ENCODE measurements at places on chromosomes 7 and 10.

GRCh38 chr10:24643679-24644209, 79.9 kb downstream of the ARHGAP21 start:
- no peak for DNase-seq

DNA sequence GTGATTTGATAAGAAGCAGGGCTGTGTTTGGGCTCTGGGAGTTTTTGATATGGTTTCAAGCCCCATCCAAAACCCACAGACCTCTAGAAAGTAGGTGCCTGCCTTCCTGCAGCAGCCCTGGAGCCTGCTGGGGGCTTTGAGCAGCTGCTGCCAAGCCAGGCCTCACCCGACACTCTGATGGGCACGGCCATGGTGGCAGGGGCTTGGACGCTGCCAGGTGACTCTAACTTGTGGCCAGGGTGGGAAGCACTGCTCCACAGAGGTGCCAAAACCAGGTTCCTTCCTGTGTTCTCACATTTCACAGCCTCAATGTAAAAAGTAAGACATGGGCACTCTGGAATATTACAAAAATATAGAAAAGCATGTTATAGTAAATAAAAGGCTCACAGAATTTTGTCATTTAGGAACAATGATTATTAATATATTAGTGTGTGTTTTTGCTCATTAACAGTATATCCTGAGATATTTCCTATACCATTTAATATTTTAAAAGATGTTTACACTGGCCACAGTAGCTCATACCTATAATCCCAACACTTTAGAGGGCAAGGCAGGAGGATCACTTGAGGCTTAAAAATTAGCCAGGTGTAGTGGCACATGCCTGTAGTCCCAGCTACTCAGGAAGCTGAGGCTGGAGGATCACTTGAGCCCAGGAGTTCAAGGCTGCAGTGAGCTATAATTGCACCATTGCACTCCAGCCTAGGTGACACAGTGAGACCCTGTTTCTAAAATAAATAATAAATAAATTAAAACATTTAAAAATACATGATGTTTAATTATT, 95.1 kb downstream of the EGFR start:
- DNase-seq, result no peak

DNA sequence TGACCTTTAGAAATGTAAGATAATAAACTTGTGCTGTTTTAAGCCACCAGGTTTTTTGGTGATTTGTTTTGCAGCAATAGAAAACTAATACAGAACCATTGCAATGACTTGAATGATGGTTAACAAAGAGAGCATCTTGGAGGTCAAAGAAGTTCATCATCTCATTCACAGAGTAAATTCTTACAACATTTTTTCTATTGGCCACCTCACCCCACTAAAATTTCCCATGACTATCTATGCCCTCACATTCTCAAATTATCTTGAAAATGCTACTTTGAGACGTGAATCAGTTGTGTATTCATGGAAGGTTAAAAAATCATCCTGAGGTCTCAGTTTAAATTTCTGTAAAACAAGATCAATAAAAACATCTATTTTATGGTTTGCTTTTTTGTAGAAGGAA, 754.2 kb downstream of the SORCS1 start:
- DNase-seq, result no peak

DNA sequence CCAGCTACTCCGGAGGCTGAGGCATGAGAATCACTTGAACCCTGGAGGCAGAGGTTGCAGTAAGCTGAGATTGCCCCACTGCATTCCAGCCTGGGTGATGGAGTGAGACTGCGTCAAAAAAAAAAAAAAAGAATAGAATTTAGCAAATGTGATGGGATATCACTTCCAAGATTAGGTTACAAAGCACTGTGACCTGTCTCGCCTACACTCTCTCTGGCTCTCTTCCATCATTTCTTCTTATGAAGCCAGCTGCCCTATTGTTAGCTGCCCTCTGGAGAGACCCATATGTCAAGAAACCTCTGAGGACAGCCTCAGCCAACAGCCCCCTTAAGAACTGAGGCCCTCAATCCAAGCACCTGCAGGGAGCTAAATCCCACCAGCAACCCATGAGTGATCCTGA, 28.2 kb downstream of the ARHGAP21 start:
- no peak for DNase-seq

Data from HEK293T (cell line).